D721Med (cell line): ENCODE measurements at places on chromosomes 4 and X.

DNA sequence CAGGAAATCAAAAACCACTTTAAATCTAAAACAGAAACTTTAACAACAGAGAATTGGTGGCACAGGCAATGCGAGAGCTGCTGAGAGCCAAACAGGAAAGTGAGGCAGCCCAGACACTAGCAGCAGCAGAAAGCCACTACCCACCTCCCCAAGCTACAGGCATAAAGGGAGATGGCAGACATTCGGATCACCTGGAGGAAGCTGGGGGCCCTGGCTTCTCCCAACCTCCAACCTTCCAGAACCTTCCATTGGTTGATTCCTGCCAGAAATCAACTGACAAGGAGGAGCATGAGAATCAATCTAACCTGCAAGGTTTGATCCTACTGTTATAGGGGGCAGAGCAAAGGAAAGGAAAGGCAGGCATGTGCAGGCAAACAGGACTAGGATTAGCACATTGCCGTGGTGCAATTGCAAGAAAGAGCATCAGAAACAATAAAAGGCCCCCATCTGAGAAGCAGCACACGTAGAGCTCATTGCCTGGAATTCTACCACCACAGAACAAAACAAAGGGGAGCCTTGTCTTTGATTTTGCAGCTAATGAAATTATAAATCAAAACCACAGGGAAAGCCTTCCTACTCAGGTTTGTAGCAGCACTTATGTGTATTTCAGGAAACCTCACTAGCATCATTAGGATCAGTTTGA, 427.3 kb upstream of the RASGEF1B start:
- DNase-seq: no peak

- DNase-seq: no peak
These were observed 231.5 kb downstream of the BCOR start for GRCh38 chrX:39866229-39866628.

- no peak for DNase-seq
These were observed 657 bp downstream of the TCEAL8 start for GRCh38 chrX:103254171-103254824.

GRCh38 chrX:30887721-30888120, 1.3 kb downstream of the TAB3 start:
- no peak for DNase-seq

GRCh38 chr4:155120536-155120935, 87.9 kb upstream of the NPY2R start:
- no peak for DNase-seq

DNA sequence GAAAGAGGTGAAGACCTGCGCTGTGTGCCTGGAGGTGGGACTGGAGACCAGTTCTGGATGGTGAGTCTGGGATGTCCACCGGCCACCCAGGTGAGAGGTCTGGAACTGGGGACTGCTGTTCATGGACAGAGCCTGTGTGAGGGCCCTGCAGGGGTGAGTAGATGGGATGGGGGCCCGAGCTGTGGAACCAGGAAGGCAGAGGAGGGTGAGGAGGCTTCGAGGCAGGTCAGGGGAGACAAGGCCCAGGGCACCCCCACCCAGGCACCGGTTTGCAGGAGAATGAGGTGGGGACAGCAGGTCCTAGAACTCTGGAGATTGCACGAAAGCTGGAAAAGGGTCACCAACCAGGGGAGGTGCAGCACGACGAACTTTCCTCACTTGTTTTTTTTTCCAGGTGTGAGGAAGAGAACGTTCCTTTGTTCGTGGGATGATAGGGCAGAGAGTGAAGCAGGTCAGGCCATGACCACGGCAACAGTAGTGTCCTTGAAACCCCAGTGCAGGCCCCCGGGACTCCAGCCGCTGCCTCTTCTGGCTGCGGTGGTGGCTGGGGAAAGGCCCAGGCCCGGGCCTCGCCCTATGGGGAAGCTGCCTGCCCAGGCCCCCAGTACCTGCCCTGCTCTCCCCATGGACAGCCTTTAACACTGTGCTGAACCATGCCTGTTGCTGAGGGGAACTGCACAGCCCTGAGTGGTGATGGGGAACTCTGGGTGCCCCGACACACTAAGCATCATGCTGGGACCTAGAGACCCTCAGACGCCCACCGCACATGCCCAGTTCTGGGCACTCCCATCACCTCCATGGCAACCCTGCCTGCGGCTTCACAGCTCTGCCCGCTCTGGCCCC, 22.9 kb downstream of the TNIP2 start:
- no peak for DNase-seq

DNA sequence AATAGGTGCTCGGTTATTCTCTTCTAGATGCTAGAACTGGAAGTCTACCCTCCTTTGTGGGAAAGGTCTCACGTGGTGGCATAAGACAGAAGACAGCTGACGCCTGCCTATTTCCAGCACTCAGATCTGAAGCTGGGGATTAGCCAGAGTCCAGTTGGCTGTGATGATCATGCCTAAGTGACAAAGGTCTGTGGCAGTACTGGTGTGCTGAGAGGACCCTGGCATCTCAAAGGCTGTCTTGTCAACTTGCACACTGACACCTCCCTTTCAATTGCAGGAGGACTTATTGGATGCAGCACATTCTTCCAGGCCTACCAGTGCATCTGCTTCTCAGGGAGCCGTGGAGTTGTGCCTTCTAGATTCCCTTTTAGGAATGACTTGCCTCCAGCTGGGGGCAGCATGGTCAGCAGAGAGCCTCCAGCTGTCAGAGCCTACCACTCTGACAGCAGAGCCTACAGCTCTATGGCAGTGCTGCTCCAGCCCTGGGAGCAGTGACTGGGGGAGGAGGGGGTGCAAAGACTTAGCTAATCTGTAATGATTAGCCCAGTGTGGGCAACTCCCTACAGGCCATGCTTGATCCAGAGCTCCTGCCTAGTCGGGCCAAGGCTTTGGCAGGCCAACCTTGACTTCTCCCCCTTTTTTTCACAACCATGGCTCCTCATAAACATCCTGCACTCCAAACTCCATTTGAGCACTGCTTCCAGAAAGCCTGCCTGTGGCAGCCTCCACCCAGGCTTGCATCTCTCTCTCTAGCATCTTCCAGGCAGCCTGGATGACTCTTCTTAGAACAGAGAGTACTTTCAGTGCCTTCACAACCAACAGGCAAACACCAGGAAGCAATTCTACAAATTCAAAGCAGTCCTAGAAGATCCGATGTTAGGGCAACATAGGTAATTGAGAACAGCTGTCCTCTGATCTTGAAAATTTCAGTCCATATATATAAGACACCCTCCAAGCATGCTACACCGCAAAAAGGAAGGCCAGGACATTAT, 13.8 kb upstream of the FGFBP2 start:
- DNase-seq: no peak

GRCh38 chrX:20143561-20143960, 1.9 kb upstream of the EIF1AX start:
- DNase-seq: no peak

DNA sequence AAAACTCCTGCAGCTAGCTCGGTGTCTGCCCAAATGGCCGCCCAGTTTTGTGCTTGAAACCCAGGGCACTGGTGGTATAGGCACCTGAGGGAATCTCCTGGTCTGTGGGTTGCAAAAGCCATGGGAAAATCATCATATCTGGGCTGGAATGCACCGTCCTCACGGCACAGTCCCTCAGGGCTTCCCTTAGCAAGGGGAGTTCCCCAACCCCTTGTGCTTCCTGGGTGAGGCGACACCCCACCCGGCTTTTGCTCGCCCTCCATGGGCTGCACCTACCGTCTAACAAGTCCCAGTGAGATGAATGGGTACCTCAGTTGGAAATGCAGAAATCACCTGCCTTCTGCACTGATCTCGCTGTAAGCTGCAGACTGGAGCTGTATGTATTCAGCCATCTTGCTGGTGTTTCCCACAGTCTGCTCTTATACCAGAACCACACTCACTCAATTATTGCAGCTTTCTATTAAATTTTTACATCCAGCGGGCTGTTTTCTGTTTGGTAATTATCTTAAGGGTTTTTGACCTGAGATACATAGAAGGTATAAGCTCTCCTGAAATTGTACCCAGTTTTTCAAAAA, 36.7 kb upstream of the NPNT start:
- no peak for DNase-seq

GRCh38 chrX:69238114-69238886, 73.0 kb upstream of the PJA1 start:
- DNase-seq: no peak

DNA sequence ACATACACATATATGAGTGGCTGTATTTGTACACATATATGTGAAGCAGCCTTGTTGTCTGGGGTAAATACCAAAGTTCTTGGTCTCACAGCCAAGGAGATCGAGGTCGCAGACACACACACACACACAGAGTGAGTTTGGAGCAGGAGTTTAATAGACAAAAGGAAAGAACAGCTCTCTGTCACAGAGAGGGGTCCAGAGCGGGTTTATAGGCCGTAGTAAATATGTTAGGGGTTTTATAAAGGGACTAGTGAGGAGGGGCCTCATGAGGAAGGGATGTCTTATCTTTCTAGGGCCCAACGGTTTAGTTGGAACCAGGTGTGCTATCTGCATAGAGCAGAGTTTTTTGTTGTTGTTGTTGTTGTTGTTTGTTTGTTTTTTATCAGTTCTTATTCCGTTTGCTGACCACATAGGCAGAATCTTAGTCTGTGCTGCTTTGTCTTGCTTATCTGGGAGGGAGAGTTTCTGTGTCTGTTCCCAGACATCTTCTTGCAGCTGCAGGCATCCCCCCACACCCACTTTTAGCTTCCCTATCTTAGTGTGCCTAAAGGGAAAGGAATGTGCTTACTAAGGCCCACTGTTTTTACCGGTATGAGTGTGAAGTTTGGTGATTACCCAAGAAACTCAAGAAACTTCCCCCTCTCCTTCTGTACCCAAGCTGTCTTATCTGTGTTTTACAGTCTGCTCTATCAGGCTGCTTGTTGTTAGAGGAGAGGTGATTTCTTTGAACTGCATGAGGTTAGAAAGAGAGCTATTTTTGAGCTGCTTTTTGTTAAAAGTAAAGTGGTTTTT, 91.9 kb downstream of the TENT5D start:
- no peak for DNase-seq

- DNase-seq: no peak
These were observed 3.4 kb downstream of the PRPS2 start for GRCh38 chrX:12794654-12795053.

DNA sequence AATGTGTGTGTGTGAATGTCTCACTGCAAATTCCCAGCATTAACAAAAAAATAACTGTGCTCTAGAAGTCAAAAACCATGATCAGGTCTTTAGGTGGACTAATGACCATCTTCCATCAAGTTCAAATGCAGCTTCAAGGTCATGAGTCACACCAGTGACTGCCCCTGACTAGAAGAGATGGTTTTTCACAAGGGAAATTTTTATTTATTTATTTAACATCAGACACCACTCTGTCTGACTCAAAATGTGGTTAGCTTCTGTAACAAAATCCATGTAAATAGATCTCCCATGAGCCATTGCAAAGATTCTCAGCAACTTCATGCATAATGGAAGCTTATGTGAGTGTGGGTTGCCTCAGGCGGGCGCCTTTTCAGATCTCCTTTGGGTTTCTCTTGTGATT, 219.2 kb downstream of the KIT start:
- DNase-seq: no peak

DNA sequence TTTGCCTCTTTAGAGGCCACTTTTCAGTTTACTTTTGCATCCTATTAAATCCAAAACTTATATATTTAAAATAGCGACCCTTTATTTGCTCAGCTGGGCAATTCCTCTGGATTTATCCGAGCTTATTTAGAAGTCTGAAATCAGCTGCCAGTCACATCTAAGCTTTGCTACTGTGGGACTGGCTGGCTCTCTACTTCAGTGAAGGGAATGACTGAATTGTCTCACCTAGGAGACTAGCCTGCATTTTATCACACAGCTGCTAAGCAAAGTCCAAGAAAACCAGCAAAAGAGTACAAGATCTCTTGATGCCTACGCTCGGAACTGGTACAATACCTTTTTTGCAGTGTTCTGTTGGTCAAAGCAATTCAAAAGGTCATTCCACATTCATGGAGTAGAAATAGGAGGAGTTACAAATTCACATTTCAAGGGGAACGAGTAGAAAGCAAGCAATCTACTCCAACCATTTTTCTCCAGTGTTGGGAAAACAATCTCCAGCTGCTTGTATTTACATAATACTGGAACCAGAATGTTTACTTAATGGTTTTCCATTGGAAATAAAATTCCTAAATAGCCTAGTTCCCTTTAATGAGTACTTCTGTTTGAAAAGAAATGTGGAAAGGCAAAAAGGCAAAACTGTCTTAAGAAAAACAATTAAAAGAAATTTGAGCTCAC, 160.2 kb downstream of the MAGEB5 start:
- DNase-seq: no peak

GRCh38 chr4:23728393-23728792, 161.5 kb downstream of the PPARGC1A start:
- no peak for DNase-seq

DNA sequence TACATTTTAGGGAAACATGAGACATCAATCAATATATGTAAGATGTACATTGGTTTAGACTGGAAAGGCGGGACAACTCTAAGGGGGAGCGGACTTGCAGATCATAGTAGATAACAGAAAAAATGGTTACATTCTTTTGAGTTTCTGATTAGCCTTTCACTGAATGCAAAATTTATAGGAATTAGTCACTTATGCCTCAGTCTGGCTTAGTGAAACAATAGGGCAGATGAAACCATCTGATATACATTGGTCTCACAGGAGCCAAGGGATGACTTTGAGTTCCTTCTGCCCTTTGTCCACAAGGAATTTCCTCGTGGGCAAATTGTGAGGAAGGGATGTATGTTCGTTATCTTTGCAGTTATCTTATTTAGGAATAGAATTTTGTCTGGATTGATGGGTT, 128.2 kb downstream of the ARSF start:
- DNase-seq: no peak

DNA sequence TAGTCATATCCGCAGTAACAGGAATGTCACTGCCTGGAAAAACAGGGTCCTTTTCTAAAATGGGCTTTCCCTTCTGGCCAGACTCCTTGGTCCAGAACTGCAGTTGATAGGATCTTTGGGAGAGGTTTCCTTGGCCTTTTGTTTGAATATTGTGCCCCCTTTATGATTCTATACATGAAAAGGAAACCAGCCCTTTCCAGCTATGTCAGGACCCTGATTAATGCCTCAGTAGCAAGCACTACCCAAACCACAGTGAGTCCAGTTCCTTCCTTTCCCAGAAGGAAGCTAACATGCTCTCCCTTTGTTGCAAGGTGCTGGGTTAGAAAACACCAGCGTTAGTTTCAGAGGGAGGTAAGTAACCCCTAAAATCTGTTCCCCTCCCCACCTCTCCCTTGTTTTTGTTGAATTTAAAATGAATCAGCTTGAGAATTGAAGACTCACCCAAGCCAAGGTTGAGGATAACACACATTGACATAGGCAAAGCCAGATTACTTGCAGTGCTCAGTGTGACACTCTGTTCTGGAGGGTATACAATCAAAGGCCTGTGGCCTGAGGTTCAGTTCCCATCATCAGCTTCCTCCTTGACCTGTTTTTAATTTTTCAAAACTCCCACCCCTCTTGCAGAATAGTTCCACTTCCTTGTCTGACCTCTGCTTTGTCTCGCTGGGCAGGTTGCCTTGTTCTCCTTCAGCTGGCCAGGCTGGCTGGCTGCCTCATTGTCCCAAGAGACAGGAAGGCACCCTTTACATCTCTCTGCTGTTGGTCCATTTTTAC, 87.6 kb upstream of the PLAC1 start:
- no peak for DNase-seq
